Fibroblast of the conjunctiva (primary cell): ENCODE measurements at places on chromosomes 5 and 9.

GRCh38 chr5:4204276-4205141, 608.9 kb downstream of the IRX1 start:
- DNase-seq: no peak

DNA sequence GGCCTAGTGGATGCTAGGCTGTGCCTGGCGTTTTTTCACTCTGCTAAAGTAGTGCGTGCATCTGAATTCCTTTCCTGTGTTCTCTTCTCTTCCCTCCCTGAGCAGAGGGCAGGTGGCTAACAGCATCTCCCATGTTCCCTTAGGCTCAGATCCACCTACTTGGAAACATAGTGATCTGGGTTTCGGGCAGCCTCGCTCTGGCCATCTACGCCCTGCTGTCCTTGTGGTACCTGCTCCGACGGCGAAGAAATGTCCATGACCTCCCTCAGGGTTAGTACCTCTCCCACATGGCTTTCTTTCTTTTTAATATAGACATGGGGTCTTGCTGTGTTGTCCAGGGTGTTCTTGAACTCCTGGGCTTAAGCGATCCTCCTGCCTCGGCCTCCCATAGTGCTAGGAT, 9.9 kb downstream of the UCK1 start:
- DNase-seq: no peak

- DNase-seq: no peak
Observed at GRCh38 chr5:154312576-154312975, 122.0 kb downstream of the GALNT10 start.

DNA sequence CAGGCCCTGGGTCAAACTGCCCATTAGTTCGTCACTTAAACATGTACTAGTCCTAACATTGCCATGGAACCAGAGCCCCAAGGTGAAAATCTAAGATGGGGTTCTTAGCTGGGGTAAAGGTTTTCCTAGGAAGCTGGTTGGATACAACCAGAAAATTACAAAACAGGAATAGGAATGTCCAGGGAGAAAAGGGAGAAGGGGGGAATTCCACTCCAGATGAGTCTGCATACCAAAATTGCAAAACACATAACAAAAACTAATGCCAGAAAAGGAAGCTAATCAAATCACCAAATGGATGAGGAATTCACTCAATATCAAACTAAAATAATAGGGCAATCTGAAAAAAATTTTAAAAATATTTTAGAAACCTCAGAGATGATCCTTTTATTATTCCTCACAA, 396.2 kb downstream of the EFNA5 start:
- DNase-seq: no peak

- peak; percentile 88 for DNase-seq
Observed at GRCh38 chr5:56099346-56099745, 104.6 kb upstream of the IL6ST start.

- peak; percentile 27 for DNase-seq
Observed at GRCh38 chr9:22208846-22209585, 199.9 kb upstream of the CDKN2B start.

DNA sequence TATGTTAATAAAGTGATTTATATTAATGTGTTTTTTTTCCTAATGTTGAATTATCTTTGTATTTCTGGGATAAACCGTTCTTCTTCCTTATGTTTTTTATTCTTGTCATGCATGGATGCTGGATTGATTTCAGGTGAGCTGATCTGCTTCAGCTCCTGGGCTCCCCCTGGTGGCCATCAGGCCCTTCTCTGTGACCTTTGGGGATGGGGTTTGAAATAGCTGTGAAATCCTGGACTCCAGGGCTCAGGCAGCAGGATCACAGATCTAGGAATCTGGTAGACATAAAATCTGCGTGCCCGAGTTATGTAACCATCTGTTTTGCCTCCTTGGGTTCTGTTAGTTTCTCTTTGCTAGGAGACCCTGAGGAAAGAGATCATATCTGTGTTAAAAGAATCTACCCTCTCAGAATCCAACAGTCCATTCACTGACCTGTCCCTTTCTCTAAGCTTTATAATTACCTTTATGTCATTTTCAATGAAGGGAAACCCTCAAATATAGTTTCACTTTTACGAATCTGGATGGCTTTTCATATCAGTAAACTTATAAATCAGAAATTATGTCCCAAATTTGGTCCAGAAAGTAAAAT, 12.2 kb upstream of the OR13J1 start:
- DNase-seq: peak; percentile 67

GRCh38 chr5:180118391-180118791, 46.8 kb upstream of the RNF130 start:
- no peak for DNase-seq

GRCh38 chr5:141560725-141561483, 57.9 kb downstream of the DIAPH1 start:
- peak; percentile 97 for DNase-seq

DNA sequence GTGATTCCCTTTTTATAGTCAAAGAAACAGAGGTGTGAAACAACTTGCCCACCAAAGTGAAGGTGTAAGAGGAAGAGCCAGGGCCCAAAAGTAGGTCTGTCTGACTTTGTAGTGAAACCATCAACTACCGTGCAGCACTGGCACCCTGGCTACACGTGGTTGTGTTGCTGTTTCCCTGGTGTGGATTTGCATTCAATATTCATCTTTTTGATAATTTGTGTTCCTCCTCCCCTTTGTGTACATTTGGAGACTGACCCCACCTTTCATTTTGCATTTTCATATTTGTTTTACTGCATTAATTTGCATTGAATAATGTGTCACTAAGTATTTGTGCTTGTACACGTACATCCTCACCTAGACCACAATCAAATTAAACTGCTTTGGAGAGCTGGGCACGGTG, 873.8 kb upstream of the WWC1 start:
- DNase-seq: no peak

DNA sequence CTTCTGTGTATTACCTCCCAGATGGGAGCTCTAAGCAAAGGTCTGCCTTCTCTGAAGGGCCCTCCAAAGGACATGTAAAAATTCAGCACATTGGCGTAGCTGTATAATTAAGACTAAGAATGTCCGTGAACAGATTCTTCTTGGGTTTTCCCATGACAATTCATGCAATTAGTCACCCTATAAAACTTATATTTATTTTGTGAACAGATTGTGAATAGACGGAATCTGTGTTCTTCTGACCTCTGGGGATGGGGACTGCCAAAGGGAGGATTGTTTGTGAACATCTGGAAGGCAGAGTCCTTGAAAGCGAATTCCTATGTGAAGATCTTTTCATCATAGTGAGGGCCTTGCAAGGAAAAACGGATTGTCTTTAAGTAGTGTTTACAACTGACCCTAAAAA, 111.3 kb downstream of the EGFLAM start:
- DNase-seq: no peak

DNA sequence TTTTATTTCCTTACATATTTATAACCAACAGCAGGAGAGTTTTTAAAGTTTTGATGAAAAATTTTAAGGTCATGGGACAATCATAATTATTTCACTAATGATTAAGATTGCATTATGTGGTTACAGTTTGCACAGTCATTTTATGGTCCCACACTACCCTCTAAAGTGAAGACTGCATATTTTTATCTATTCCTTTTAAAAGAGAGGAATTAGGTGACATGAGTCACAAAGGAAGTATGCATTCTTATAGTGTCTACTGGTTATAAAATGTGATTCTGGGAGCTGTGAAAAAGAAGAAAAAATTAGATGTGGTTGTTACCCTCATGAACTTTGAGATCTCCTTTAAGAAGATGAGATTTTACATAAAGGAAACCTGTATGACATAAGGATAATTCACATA, 87.9 kb upstream of the GRIA1 start:
- no peak for DNase-seq

- no peak for DNase-seq
Observed at GRCh38 chr9:101674165-101674564, 64.3 kb downstream of the GRIN3A start.

- DNase-seq: no peak
Observed at GRCh38 chr9:36996706-36997086, 37.4 kb downstream of the PAX5 start.

GRCh38 chr5:574906-575305, 37.2 kb upstream of the CEP72 start:
- no peak for DNase-seq

- peak; percentile 59 for DNase-seq
Observed at GRCh38 chr5:67465537-67466207, 269.1 kb upstream of the CD180 start.

- DNase-seq: no peak
Observed at GRCh38 chr9:95724253-95724991, 151.1 kb upstream of the ERCC6L2 start.

DNA sequence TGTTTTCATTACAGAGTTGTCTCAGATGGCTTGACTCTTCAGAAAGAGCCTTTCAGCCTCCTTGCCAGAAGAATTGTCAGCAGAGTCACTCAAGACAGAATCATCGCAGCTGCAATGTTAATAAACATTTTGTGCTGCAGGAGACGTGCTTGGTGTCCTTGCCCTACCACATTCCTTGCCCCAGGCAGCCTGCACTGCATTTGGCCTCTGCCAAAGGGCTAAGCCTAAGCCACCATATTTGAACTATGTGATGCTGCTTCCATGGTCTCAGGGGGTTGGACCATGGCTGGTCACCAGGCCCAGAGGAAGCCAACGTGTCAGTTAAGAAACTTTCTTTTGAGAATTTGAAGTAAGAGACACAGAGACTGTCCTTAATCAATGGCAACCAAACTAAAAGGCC, 145.4 kb downstream of the ACTL7B start:
- DNase-seq: no peak

- no peak for DNase-seq
Observed at GRCh38 chr9:134561427-134562145, 80.0 kb upstream of the COL5A1 start.
